ENCODE measurements at places on chromosomes 16 and 17. TPM values are rescaled to one million over a fixed set of nuclear protein-coding genes. Genes with fewer than 3 reads are reported as not detected.

The SMTNL2 gene
- 2.5 TPM for total RNA-seq

The DGKE gene
- 13.0 TPM for total RNA-seq

The TPPP3 gene
- total RNA-seq, result 28.2 TPM

DNA sequence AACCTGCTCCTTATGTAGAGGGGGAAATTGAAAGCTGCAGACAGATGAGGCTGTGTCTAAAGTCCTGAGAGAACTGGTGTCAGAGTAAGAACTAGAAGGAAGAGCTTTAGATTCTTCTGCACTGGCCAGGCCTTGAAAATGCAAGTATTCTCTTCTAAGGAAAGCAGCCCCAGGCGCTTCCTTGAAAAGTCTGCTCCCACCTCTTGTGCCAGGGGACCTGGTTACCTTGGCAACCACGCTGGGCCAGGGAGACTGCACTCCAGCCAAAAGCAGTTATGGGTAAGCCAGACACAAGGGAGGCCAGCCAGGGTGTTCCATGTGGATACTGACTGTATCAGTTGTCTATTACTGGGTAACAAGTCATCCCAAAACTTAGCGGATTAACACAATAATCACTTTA, 228.6 kb upstream of the SDK2 start:
- H3K27ac ChIP-seq, result no peak overlapping the region
- H3K4me3 ChIP-seq, result no peak overlapping the region
- H3K27me3 ChIP-seq, result no peaks in the 10 kb centered on the region
- no peaks in the 10 kb centered on the region for H3K36me3 ChIP-seq
- H3K4me1 ChIP-seq, result no peaks in the 10 kb centered on the region

GRCh38 chr16:66474750-66475199, 47.7 kb downstream of the BEAN1 start:
- H3K4me1 ChIP-seq, result peaks cover 10% of the 10 kb centered on the region
- H3K27me3 ChIP-seq, result no peaks in the 10 kb centered on the region
- H3K27ac ChIP-seq, result no peak overlapping the region
- DNase-seq, result no peak
- H3K4me3 ChIP-seq, result no peak overlapping the region
